GM23248 (cell line): ENCODE measurements at places on chromosomes 4 and X. TPM values are rescaled to one million over a fixed set of nuclear protein-coding genes. Genes with fewer than 3 reads are reported as not detected.

- H3K4me3 ChIP-seq, result no peak overlapping the region
- peak overlapping the region; percentile 39 for H3K27ac ChIP-seq
- H3K27me3 ChIP-seq, result no peaks in the 10 kb centered on the region
- H3K4me1 ChIP-seq, result peaks cover 50% of the 10 kb centered on the region
- peaks cover 19% of the 10 kb centered on the region; the same call in 1 of the 2 replicates for H3K36me3 ChIP-seq
Observed at GRCh38 chr4:24557026-24558025, 27.0 kb downstream of the DHX15 start.

EVC2 gene
- 8.0 and 8.1 TPM in 2 replicates for total RNA-seq

DNA sequence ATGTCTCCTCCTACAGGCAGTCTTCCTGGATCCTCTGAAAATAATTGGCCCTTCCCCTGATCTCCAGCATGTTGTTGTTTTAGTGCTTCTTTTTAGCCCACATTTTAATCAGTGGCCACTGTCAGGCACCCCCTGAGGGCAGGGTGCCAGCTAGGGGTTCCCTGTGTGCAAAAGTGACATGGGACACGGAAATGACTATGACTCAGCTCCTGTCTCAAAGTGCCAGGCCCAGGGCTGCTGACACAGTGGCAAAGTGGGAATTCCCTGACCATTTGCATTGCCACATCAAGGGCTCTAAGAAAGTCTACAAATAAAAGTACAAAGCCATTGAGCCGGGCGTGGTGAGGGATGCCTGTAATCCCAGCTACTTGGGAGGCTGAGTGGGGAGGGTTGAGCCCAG is 24.8 kb downstream of the HMX1 start:
- H3K4me1 ChIP-seq, result no peaks in the 10 kb centered on the region
- no peak overlapping the region for H3K4me3 ChIP-seq
- no peak overlapping the region for H3K27ac ChIP-seq
- H3K36me3 ChIP-seq, result no peaks in the 10 kb centered on the region
- H3K27me3 ChIP-seq, result peaks cover 30% of the 10 kb centered on the region; the same call in 1 of the 2 replicates

DNA sequence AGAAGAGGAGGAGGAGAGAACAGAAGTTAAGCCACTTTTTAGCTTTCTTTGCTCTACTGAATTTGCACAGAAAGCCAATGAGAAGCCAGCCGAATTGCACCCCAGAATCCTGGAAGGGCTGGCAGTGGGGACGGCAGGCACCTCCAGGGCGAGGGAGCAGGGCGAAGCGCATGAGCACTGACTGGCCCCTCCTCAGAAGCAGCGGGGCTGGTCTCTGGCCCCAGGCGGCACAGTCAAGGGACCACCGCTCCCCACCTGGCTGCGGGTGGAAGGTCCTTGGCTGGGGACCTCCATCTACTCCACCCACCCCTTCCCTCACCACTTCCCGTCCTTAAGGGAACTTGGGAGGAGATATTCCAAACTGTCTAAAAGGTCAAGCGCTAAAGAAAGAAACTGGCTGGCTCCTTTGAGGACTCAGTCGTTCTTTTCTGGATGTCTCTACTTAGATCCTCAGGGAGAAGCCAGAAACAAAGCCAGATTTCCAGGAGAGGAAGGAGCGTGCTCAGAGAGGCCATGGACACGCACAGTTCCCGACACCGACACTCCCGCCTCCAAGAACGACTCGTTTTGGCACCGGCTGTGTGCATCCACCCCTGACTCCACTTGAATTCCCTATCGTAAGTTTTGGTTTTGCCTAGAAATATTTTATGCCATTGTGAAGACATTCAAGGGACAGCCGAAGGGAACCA is 59.5 kb upstream of the CRMP1 start:
- no peak for DNase-seq
- no peaks in the 10 kb centered on the region for H3K4me1 ChIP-seq
- no peaks in the 10 kb centered on the region for H3K36me3 ChIP-seq
- H3K27me3 ChIP-seq, result no peaks in the 10 kb centered on the region; the same call in 1 of the 2 replicates
- H3K27ac ChIP-seq, result no peak overlapping the region

DNA sequence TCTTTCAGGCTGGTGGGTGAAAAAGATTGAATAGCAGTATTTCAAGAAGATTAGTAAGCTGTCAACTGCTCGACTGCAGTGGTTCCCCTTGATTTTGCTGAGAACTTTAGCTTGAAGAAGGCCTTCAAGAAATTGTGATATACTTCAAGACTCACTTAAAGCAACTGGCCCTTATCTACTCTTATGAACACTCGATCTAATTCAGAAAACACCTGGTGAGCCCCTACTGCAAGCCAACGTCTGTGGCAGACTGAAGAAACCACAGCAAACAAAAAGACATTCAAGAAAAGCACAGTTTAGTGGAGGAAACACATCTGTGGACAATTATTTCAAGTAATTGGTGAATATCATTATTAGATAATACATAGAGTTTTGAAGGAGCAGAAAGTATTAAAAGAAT is 119.0 kb downstream of the INPP4B start:
- DNase-seq, result no peak
- no peak overlapping the region for H3K4me3 ChIP-seq
- no peak overlapping the region for H3K27ac ChIP-seq
- H3K4me1 ChIP-seq, result 0 out of 2 replicates have a peak, but pooled peaks cover 3% of the 10 kb centered on the region
- H3K27me3 ChIP-seq, result no peaks in the 10 kb centered on the region

RAB40AL gene
- total RNA-seq, result 0.32 TPM in 1 of 2 replicates, not detected in the other

ITM2A gene
- not detected in 2 replicates for total RNA-seq

MFAP3L gene
- 19.3 and 20.8 TPM in 2 replicates for total RNA-seq

DNA sequence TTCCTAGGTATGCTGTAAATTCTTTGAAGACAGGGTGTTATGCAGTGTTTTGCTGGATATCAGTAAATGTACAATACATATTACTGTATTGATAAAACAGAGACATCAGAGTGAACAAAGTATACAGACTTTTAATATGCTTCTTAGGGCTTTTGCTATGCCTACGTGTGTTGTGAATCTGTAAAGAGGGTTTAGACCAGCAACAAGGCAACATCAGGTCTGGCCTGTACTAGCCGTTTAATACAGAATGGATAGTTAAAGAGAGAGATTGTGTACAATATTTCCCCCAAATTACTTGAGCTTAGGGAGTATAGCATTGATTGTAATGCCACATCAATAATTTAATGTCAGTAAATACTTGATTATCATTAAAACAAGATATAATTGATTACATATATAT is 75.2 kb downstream of the PAQR3 start:
- H3K27me3 ChIP-seq, result no peaks in the 10 kb centered on the region
- H3K4me3 ChIP-seq, result no peak overlapping the region
- peaks cover 8% of the 10 kb centered on the region; the same call in 1 of the 2 replicates for H3K36me3 ChIP-seq
- H3K4me1 ChIP-seq, result no peaks in the 10 kb centered on the region
